ENCODE measurements at places on chromosomes 11 and 22. TPM values are rescaled to one million over a fixed set of nuclear protein-coding genes. Genes with fewer than 3 reads are reported as not detected.

The UBQLN3 gene
- not detected for total RNA-seq

The KCNE3 gene
- total RNA-seq = 2.3 TPM

The CREB3L1 gene
- 31.3 TPM for total RNA-seq

The TXN2 gene
- 76.0 TPM for total RNA-seq

The TMEM126B gene
- total RNA-seq = 47.8 TPM

The RAPSN gene
- total RNA-seq = not detected

The SEPTIN5 gene
- 25.8 TPM for total RNA-seq

The PLAAT4 gene
- 11.5 TPM for total RNA-seq

The MPPED2 gene
- not detected for total RNA-seq

The THRSP gene
- not detected for total RNA-seq

The GPR83 gene
- total RNA-seq = not detected

The MRGPRX3 gene
- total RNA-seq = not detected

The ROM1 gene
- 24.7 TPM for total RNA-seq

The BEST1 gene
- 3.4 TPM for total RNA-seq

The MMP13 gene
- not detected for total RNA-seq

The ASCL2 gene
- 3.1 TPM for total RNA-seq

The OR8D1 gene
- not detected for total RNA-seq

The SYNGR1 gene
- total RNA-seq = 13.0 TPM

The BIK gene
- not detected for total RNA-seq

The POU2AF2 gene
- not detected for total RNA-seq

The CEND1 gene
- 2.2 TPM for total RNA-seq

The MUC5AC gene
- total RNA-seq = not detected

The DENND6B gene
- total RNA-seq = 4.5 TPM

The SPA17 gene
- 6.3 TPM for total RNA-seq

The TBCEL gene
- 19.6 TPM for total RNA-seq

The TRIM49 gene
- total RNA-seq = not detected

The MYBPC3 gene
- not detected for total RNA-seq

The GGT1 gene
- not detected for total RNA-seq

The CFAP300 gene
- 10.8 TPM for total RNA-seq

The DUSP8 gene
- 0.72 TPM for total RNA-seq

The ARFIP2 gene
- 73.7 TPM for total RNA-seq

The OR8G1 gene
- total RNA-seq = not detected

The ALDH3B2 gene
- total RNA-seq = not detected

The DESI1 gene
- total RNA-seq = 24.1 TPM

The NUDT8 gene
- total RNA-seq = 4.1 TPM

The ROBO3 gene
- total RNA-seq = 36.5 TPM

The P2RY6 gene
- total RNA-seq = not detected

The C22orf15 gene
- total RNA-seq = not detected

The NCF4 gene
- total RNA-seq = not detected

The TENM4 gene
- total RNA-seq = under 0.01 TPM

The SYCE3 gene
- not detected for total RNA-seq

The GSTP1 gene
- total RNA-seq = 1,161 TPM

The SNX32 gene
- total RNA-seq = 0.32 TPM

The SYT7 gene
- total RNA-seq = 0.54 TPM

The C11orf52 gene
- 0.65 TPM for total RNA-seq

The WNT7B gene
- total RNA-seq = not detected

The MAPK8IP2 gene
- 2.0 TPM for total RNA-seq

The TRIM48 gene
- not detected for total RNA-seq

The FAM181B gene
- total RNA-seq = 0.18 TPM

The LMF2 gene
- 92.3 TPM for total RNA-seq

The CNTF gene
- total RNA-seq = 1.3 TPM

The CASP5 gene
- total RNA-seq = not detected
